ENCODE measurements at places on chromosomes 5 and 9.

- DNase-seq: no peak
These were observed 102.5 kb downstream of the SPATA31D1 start for GRCh38 chr9:82091100-82091499.

- no peak for DNase-seq
These were observed 281.3 kb upstream of the PANK3 start for GRCh38 chr5:168860503-168860902.

- no peak for DNase-seq
These were observed 273.4 kb downstream of the DENND1A start for GRCh38 chr9:123656565-123656964.

GRCh38 chr9:112997236-112997941, 14.6 kb downstream of the ZNF883 start:
- no peak for DNase-seq

- DNase-seq: peak; percentile 47
These were observed 7.7 kb downstream of the IL17B start for GRCh38 chr5:149371296-149371962.

GRCh38 chr5:10102706-10103497, 146.8 kb downstream of the ATPSCKMT start:
- DNase-seq: no peak

DNA sequence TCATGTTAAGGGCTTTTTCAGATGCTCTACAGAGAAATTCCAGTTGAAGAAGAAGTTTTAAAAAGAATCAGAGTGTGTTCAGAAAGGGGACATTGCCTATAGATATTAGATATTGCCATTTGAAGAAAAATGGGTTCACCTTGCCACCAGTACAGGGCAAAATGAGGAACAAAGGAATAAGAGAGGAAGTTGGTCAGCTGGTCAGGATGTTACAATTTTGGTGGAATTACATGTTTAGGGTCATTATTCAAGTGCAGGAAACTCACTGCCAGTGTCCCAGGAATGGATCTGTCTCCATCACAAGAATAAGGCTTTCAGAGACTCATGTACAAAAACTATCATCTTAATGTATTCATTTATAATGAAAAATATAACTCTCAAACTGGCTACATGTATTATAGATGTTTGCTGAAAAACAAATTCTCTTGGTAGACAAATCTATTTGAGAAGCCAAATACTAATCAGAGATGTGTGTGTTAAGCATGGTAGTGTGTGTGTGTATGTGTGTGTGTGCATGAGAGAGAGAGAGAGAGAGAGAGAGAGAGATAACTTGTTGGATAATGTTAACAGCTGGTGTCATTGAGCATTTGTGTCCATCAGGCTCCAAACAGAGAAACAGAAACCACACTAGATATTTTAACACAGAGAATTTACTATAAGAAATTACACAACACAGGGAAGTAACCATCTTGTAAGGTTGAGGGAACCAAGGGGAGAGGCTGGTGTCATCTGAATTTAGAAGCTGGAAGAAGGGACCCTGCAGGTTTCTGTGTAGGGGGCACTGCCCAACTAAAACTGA, 5.0 kb upstream of the C1QTNF3 start:
- no peak for DNase-seq

DNA sequence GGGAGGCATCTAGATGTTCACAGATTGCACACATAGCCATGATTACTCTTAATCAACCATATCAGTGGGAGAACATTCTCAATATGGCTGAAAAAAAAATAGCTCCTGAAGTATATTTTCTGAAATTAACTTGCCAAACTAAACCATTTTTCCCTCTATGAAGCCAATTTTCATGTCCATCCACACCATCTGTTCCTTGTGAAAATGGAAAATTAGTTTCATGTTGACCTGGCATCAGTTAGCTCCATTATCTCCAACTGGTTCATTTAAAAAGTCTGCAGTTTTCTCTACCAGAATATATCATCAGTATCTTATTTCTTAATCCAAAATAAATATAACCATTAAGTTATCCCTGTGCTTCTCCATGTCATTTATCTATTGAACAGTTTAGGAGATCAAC, 138.8 kb upstream of the CDH10 start:
- DNase-seq: no peak

DNA sequence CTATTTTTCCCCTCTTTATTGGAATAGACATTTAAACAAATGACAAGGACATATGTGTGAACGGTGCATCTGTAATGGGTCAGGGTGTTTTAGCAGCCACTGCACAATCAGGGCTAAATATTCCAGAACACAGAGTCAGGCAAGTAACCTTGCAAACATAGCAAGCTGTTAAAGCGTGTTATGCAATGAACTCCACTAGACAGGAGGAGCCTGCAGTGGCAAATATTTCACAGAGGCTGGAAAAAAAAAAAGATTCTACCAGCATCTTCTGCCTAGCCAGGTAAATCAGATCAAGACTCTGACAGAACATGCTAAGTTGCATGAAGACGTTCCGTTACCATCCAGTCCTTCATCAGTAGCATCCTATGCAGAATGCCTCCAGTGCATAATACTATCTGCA, 171.8 kb downstream of the SEMA5A start:
- DNase-seq: no peak

GRCh38 chr9:107597743-107598217, 108.2 kb upstream of the KLF4 start:
- DNase-seq: no peak

- DNase-seq: no peak
These were observed 30.6 kb downstream of the NDUFS6 start for GRCh38 chr5:1831677-1832313.

- no peak for DNase-seq
These were observed 203.1 kb upstream of the PPP1R2B start for GRCh38 chr5:156647034-156647451.

DNA sequence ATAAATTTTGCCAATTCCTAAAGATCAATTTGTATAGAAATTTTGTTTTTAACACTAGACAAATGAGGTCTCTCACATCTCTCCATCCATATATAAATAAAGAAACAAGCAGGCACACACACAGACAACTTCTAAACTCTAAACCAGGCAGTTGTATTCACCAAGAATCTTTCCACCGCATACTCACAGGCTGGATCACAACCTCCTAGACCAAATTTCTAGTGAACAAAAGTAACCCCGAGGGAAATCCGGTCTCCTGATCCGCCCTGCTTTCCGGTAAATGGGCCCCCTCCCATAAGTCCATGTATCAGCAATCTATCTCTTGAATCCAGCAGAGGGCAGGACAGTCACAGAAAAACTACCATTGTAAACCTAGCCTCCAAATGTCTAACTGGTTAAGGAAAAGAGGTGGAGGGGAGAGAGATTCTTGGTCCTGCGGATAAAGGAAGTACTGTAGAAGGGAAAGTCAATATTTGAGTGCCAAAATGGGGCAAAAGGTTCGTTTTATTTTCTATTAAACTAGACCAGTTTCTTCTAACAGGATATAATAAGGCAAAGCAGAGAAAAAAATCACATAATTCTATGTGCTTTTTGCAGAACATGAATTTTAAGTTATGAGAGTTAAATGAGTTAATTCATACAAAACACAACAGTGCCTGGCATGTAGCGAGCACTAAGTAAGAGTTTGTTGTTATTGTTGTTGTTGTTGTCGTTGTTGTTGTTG, 4.8 kb upstream of the SMU1 start:
- DNase-seq: peak; percentile 69
